ENCODE measurements at places on chromosomes 16 and 17.

GRCh38 chr16:49661465-49662187, 194.3 kb downstream of the ZNF423 start:
- DNase-seq: no peak

DNA sequence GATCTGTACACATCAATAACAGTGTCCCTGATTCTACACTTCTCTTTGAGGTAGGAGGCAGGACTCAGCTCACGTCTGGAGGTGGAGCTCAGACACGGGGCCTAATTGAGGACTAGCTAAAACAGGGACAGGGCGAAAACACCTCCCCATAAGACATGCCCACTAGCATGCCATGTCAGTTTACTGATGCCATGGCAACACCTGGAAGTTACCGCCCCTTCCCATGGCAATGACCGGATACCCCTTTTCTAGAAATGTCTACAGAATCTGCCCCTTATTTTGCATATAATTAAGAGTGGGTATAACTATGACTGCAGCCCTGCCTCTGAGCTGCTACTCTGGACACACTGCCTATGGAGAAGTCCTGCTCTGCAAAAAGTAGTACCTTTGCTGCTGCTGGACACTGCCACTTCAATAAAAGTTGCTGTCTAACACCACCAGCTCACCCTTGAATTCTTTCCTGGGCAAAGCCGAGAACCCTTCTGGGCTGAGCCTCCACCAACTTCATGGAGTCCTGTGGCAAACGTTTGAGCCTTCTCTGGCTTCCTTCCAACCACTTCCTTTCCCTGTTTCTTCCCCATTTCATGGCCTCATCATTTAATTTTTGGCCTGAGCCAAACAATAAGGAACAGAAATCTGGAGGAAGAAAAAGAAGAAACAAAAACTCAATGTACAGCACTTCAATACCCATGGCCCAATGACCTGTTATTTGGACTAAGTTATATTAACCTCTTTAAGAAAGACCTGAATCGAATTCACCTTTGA, 21.0 kb downstream of the PHB1 start:
- peak; percentile 49 for DNase-seq

DNA sequence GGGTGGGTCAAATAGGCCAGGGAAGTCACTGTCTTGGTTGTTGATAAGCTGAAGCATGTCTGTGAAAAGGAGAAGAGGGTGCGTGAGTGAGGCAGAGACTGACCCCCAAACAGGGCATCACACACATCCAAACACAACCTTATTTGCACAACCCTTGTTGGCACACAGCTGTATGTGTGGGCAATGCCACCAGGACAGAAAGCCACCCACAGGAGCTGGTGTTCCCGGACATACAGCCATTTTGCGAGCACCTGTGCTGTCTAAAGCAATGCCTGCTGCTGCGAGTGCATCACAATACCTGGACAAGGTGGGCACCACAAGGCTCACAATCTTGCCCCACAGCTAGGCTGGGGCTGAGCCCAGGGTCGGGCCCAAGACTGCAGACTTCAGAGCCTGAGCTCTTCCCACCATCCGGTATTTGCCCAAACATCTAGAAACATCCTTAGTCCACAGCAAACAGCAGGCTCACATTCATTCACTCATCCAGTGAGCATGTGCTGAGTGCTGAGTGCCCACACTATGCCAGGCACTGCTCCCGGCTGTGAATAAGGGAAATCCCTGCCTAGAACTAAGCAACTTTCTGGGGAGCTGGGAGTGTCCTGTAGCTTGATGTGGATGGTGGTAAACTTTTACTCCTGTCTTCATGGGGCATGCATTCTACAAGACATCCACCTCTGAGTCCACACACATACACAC, 16.2 kb downstream of the SREBF1 start:
- no peak for DNase-seq

DNA sequence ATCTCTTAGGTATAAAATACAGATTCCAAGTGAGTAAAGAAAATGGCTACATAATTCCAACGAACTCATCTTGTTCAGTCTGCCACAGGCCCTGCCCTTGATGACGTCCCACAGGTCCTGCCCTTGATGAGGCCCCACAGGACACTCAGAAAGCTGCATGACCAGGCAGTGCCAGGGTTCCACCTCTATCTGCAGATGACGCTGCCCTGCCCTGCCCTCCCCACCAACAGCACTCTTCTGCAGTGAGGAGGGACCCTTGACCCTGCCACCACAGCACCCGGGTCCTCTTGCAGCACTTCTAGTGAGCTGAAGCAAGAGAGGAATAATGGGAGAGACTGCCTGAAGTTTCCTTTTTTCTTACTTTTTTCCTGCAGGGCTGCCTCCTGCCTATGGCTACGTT, 118.4 kb downstream of the VPS53 start:
- no peak for DNase-seq

DNA sequence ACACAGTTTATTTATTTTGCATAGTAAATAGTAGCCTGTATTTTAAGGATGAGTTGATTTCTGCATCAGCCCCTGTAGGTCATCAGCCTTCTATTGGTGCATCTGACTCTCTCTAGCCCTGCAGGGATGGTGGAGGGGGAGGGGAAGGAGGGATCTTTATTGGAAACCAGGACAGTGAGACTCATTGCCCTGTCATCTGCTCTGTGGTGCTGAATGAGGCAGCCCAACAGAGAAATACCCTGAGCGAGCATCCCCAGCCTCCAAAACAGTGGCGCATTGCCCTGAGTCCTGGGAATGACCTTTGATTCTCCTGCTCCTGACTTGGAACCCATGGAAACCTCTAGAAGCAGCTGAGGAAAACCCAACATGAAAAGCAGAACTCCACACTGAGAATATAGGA, 45.5 kb upstream of the STH start:
- no peak for DNase-seq
